ENCODE measurements at places on chromosomes 12 and 14. TPM values are rescaled to one million over a fixed set of nuclear protein-coding genes. Genes with fewer than 3 reads are reported as not detected.

GRCh38 chr14:99314623-99315022 lies 42.6 kb upstream of the BCL11B start:
- no peak for DNase-seq

Gene FOXJ2
- polyA plus RNA-seq: 5.6 TPM

DNA sequence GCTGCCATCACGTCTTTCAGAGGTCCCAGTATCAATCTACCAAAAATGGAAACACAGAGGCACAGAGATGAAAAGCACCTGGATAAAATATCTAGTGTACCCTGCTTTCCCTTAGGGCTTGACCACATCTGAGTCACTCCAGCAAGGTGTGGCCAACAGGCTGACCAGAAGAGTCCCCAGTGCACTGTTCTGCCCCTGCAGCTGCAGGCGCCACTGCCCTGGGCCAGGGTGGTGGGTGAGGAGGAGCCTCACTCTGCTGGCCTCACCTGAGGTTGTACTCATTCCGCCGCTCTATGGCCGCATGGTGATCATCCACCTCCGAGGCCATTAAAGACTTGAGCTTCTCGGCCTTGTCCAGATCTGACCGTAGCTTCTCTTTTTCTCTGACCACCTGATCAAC lies 60.4 kb downstream of the NIN start:
- DNase-seq: no peak

DNA sequence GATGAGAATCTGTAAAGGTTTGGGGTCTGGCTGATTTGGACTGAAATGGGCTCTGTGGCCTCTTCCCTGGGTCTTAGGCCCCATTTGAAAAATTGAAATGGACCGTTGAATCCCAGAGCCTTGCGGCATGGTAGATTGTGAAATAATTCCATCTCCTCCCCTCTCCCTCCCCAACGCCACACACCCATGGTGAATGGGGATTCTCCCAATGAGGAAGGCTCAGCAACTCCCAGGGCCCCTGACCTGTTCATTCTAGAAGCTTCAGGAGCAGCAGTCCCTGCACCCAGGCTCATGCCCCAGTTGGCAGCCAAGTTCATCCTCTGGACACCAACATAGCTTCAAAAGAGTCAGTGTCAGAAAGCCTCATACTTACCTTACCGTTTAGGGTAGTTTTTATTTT lies 217.4 kb downstream of the ZFP36L1 start:
- DNase-seq: no peak

DNA sequence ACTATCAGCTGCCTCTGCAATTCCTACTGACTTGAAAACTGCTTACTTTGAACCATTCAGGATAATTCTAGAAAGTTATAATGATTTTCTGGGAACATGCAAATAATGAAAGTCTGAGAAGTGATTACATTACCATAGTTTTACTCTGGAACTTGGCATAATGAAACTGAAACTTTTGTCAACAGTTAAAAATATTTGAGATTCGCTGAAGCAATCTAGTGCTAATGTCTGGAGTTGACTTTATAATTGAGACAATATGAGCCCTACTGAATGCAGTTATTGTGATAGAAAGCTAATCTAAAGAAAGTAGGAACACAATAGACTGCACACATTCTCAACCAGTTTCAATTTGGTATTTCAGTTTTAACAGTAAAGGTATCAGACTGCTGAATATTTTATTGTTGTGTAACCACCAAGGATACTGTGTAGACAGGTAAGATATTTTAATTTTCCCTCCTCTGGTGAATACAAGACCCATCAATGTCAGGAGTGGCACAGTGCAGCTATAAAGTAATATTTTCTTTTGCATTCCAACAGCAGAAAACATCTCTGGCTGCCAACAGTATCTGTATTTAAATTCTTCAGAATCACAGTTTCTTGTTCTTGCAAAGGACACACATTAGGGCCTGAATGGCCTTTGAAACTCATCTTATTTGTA lies 483.5 kb downstream of the ATP23 start:
- no peak for DNase-seq

Gene PLA2G1B
- polyA plus RNA-seq: 0.83 TPM

Gene GPR137C
- 0.52 TPM for polyA plus RNA-seq

DNA sequence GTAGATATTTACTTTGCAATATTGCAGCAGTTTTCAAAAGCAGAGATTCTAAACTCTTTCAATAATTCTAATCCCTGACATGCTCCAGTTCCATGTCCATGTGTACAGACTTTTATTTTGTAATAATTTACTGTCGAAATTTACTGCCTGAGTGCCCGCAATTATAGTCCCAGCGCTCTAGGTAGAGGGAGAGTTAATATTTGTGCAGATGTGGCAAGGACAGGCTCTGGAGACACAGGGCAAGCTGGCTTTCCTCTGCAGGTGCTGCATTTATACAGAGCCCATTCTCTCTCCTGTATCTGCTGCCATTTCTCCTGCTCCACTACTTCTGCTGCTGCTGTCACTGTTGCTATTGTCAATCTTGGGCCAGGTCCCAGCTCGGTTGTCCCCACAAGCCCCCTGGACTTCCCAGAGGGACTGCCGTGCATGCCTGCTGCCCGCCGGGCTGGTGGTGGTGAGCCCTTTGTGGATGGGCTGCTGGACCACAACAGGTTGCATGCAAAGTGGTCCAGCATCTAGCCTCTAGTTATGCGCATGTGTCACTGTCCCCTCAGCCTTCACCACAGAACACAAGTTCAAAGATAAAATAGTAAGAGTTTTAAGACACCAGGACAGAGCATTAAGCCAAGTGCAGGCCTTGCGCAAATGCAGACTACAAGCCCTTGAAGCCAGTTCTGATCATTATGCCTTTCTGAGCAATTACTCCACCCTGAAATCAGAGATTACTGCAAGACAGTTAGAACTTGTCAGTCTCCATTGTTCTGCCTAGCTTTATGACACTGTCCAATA lies 40.8 kb upstream of the CSRP2 start:
- DNase-seq: no peak

DNA sequence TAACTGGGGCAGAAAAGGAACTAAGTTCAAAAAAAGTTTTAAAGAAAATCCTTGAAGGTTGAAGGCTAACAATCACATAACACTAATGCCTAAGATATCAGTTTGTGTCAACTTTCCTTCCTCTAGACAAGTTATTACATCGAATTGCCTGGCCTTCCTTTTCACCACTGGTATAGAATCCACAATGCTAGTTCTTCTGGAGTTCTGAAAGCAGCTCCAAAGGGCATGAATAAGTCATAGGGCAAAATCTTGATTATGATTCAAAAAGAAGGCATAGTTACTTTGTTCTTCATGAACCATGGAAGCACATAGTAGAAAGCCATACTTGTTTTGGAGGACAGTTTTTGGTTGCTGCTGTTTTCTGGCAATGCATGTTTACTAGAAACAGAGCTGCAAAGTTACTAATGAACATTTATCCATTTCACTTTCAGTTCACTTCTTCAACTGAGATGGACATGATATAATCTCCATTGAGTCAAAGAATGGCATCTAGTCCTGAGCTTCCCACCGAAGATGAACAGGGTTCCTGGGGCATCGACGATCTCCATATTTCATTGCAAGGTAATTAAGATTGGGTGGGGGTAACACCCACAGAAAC lies 56.0 kb downstream of the SYNE2 start:
- DNase-seq: no peak

Gene PDE3A
- 0.57 TPM for polyA plus RNA-seq

- DNase-seq: peak; percentile 84
Observed at GRCh38 chr12:94263011-94263811, 114.8 kb downstream of the PLXNC1 start.

Gene GTF2H3
- 8.5 TPM for polyA plus RNA-seq

DNA sequence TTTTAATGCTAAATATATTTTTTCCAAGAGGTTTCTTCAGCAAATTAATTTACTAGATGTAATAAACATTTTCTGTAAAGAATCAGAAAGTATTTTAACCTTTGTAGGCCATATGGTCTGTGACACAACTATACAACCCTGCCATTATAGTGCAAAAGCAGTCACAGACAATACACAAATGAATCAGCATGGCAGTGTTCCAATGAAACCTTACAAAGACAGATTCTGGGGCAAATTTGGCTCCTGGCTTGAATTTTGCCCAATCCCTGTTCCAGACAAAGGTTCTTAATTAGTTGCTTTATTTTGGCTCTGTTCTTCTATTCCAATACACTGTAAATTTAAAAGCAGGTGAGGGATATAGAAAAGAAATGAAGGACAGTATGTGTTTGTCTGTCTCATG lies 352.5 kb downstream of the C12orf50 start:
- DNase-seq: no peak

DNA sequence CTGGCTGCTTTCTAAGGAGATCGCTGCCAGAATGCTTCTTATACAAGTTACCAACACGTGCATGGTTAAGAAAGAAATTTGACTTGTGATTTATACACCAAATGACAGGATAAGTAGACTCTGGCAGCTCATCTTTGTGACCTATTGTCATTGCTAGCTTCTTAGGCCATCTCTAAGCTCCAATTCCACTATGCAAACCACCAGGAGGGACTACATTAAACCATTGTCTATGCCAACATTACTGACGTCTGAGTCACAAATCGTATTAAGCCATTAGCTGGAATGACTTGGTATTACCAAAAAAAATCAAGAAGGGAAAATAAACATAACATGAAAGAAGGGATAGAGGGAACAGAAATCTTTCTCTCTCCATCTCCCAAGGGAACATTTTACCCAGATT lies 15.8 kb upstream of the VPS33A start:
- DNase-seq: no peak

GRCh38 chr12:14952299-14952921 lies 9.0 kb downstream of the ARHGDIB start:
- DNase-seq: peak; percentile 73

DNA sequence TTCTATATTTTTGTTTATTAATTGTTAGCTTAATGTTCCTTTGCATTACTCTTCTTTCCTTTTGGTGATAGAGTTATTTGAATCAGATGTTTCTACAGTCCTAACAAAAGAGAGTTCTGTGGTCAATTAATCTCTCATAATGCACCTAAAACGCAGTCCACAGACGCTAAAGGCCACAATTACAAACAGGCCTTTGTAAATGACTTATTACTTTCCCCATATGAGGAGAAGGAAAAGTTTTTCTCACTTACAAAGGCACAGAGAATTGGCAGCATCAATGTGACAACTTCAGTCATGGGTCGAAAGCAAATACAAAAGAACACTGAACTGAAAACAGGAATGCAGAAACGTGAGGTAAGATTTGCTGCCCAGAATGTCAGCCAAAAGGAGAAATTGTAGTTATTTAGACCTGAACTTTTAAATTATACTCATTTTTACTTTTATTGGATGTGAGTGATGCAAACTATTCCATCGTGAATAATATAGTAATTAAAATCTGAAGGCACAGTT lies 142.0 kb upstream of the SYT10 start:
- no peak for DNase-seq

- no peak for DNase-seq
Observed at GRCh38 chr14:59484639-59485175, 390 bp downstream of the JKAMP start.

DNA sequence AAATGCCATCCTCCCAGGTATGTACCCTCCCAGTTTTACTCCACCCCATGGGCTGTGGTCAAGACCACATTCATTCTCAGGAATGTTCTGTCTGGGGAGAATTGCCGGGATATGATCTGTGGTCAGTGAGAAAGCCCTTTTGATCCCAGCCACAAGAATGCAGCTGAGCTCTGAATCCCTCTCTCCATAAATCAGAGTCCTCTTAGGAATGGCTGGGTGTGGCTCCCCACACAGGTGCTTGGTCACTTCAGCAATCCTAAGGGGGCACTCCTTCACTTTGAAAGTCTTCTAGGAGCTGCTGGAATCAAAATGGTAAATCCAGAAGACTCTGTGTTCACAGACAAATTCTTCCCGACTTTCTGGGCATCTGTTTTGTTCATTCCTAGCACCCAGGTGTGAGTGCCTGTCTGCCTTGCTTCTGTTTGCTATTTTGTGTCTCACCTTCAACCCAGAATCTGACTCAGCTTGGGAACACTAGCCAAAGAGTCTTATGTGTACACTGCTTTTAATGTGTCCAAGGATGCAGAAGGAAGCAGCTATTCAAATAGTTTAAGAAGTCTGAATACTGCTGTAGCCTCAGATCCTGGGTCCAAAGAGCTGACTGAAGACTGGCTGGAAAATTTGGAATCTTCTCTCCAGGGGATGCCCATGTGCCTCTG lies 144.6 kb upstream of the CDKN3 start:
- DNase-seq: no peak

Gene KRT73
- 0.20 TPM for polyA plus RNA-seq

DNA sequence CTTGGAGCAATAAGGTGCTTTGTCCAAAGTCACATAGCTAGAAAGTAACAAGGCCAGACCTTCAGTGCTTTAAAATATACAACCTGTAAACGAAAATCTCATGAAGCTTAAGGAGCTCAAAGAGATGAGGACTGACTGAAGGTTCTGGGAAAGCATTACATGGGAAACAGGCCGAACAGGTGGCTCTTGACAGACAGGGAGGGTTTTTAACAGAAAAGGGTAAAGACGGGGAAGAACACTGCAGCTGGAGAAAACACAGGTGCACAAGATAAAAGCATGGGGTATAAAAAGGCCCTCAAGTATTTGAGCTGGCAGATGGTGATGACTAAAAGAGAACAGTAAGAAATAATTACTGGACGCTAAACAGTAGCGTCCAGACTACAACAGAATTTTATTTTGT lies 257.2 kb downstream of the NELL2 start:
- no peak for DNase-seq

DNA sequence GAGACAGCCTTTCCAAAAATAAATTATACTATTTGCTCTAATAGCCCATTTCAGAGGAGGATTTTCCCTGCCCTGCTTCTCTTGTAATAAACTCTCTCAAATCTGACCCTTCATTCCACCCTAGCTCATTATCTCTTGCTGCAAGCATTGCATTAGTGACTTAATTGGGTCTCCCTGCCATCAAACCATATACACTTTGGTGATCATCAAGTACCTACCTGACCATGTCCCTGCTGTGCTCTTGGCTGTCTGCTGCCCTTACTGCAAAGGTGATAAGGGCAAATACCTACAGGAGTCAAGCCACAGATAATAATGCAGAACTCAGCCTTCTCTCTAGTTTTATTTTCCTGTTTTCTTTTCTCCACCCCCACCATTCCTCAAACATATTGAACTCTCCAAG lies 88.4 kb downstream of the LIN7A start:
- no peak for DNase-seq

Gene ADCY6
- 1.6 TPM for polyA plus RNA-seq

Gene FAM222A
- polyA plus RNA-seq: 5.2 TPM

- DNase-seq: no peak
Observed at GRCh38 chr14:86897704-86898513, 1095.1 kb downstream of the GALC start.

DNA sequence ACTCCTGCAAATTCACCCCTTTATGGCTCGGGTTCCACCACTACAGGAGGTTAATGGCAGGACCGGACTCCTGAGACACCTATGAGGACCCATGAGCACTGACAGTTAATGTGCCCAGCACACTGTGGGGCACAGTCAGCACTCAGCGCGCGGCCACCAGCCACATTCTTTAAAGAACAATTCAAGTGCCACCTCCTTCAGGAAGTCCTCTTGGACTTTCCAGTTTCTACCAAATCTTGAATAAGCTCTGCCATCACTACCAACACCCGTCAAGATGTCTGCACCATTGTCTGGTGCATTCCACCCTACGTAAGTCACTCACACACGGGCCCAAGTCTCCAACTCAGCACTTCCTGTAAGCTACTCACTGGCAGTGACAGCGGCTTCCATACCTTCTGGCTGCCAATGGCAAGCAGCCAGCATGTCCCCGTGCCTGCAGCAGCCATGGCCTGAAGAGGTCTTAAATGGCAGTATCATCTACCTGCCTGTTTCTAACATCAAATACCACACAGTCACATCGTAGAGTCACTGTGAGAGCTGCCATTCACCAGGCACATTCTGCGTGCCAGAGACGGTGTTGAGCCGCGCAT lies 48.5 kb downstream of the CDC42BPB start:
- peak; percentile 50 for DNase-seq

Measured in spleen (tissue), 13 donors.